Activated T-helper 1 cell treated with anti-CD3 and anti-CD28 coated beads, Interleukin-12 subunit alpha, Interleukin-12 subunit beta, Interleukin-2, Interleukin-4 antibody, amounts not matched to agents 30 ng/mL and 10 ng/mL and 1 ng/mL, durations not matched to agents 14 hours and 24 hours and 36 hours (primary cell): ENCODE measurements at places on chromosomes 11 and 22. TPM values are rescaled to one million over a fixed set of nuclear protein-coding genes. Genes with fewer than 3 reads are reported as not detected.

DNA sequence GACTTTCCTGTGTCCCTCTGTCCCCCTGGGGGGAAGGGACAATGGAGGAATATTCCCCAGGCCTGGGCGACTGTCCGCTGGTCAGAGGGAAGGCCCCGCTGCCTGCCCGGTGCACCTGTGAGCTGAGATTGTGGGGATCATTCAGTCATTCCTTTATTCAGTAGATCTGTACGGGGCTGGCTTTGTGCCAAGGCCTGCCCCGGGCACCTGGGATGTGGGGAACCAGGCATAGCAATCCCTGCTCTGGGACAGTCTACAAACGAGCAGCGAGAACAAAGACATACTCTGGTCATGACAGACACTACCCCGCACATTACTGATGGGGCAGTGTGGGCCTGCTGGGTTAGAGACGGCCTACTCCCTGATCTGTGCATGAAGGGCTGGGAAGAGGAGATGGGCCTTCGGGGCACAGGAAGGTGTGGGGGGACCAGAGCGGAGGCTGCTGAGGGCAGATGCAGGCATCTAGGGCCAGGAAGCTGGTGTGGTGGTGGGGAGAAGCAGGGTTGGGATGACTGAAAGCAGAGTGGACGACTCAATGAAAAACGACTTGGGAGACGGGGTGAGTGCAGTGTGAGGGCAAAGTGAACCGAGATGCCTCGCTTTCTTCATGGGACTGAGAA lies 1.8 kb upstream of the MYO7A start:
- H3K27me3 ChIP-seq = peaks cover 4% of the 10 kb centered on the region
- H3K27ac ChIP-seq = no peak overlapping the region
- peaks cover 5% of the 10 kb centered on the region for H3K4me1 ChIP-seq
- no peak overlapping the region for H3K4me3 ChIP-seq

Gene GPHA2
- not detected in 2 replicates for total RNA-seq

Gene SLC17A6
- total RNA-seq = not detected in 2 replicates

Gene RHOD
- 0.39 and 0.44 TPM in 2 replicates for total RNA-seq

Gene PACS1
- 80.4 and 89.5 TPM in 2 replicates for total RNA-seq

Gene RNF141
- 12.4 and 13.2 TPM in 2 replicates for total RNA-seq

GRCh38 chr11:112163875-112164685 lies at the start of gene IL18:
Gene IL18, minus strand, starts transcription at chr11:112164094. Its CDS starts 9,041 bp downstream, at chr11:112155053.
- H3K4me1 ChIP-seq = peaks cover 8% of the 10 kb centered on the region
- peak within 1 kb of the TSS; percentile 55 for H3K4me3 ChIP-seq
- H3K27ac ChIP-seq = no peak within 1 kb of the TSS
- H3K27me3 ChIP-seq = peaks cover 16% of the 10 kb centered on the region

DNA sequence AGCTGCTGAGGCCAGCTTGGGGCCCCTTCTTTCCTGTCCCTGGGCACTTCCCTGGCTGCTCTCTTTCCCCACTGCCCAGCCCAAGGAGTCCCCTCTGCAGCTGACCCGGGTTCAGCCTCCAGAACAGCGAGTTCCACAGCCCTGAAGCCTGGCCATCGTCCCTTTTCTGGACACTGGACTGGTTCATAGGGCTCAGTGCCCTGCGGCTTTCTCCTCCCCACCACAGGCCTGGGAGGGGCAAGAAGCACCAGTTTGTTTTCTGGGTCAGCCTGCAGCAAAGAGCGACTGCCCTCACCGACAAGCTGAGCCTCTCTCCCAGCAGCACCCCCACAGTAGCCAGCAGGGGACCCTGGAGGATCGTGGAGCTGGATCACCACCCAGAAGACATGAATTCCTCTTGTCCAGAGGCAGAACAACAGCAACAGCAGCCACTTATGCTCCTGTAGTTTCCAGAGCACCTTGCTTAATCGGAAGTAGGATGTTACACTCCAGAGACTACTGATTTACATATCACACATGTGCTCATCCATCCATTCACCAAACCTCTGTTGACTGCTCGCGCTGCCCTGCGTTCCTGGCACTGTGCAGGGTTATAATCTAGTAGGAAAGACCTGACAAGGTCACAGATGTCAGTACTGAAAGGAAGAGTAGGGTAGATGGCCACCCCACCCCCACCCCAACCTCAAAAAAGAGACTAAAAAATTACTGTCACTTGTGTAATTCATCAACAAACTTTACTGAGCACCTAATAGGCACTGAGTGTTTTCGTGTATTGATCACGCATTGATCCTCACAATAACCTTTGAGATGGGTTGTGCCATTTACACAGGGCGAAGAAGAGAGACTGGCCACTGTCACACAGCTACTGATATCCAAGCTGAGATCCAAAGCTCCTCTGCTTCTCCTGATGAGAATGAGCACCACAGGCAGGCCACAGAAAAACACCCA lies 13.0 kb upstream of the CXCR5 start:
- peaks cover 51% of the 10 kb centered on the region for H3K4me1 ChIP-seq
- H3K36me3 ChIP-seq = peaks cover 2% of the 10 kb centered on the region
- H3K27me3 ChIP-seq = no peaks in the 10 kb centered on the region
- H3K27ac ChIP-seq = peak overlapping the region; percentile 96
- H3K4me3 ChIP-seq = peak overlapping the region; percentile 75
- no peak for DNase-seq

DNA sequence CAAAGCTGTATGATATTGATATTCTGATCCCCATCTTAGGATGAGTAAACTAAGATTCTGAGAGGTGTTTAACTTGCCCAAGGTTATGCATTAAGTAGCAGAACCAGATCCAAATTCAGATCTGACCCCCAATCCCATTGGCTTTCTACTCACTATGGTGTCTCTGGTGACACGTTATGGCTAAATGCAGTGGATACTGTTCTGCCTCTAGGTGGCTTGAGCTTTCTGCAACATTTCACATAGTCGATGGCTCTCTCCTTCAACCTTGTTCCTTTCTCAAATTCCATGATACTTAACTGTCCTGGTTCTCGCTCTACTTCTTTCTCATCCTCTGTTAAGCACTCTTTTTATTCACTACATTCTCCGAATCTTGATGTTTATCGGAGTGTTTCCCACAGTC lies 9.4 kb downstream of the C11orf97 start:
- H3K4me3 ChIP-seq = no peak overlapping the region
- no peaks in the 10 kb centered on the region for H3K36me3 ChIP-seq
- peaks cover 24% of the 10 kb centered on the region for H3K27me3 ChIP-seq
- H3K4me1 ChIP-seq = no peaks in the 10 kb centered on the region

GRCh38 chr11:123111465-123111864 lies 49.5 kb upstream of the HSPA8 start:
- H3K4me3 ChIP-seq = no peak overlapping the region
- H3K4me1 ChIP-seq = no peaks in the 10 kb centered on the region
- no peak overlapping the region for H3K27ac ChIP-seq
- peaks cover 22% of the 10 kb centered on the region for H3K27me3 ChIP-seq
- no peaks in the 10 kb centered on the region for H3K36me3 ChIP-seq
- DNase-seq = no peak

Gene B3GAT1
- total RNA-seq = 0.13 and 0.39 TPM in 2 replicates

Gene HTR3A
- total RNA-seq = not detected in 2 replicates

DNA sequence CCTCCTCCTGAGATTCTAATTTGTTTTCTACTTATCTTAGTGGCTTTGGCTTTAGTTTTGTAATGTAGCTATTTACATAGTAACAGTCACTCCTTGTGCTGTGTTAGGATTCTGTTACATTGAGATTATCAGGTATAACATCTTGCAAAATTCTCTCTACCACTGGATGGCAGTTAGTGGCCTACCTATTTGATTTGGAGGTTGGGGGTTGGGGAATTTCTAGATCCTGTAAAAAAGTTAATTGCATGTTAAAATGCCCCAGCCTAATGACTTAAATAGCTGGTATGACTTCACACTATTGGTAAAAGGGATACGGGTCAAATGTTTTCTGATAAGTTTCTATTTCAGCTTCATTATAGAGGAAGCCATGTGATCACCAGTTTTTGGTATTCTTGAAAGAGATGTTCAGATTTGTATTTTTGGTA lies 2.8 kb downstream of the GRK3 start:
- no peak for DNase-seq
- H3K4me1 ChIP-seq = peaks cover 83% of the 10 kb centered on the region
- H3K4me3 ChIP-seq = peak overlapping the region; percentile 94
- no peaks in the 10 kb centered on the region for H3K27me3 ChIP-seq

DNA sequence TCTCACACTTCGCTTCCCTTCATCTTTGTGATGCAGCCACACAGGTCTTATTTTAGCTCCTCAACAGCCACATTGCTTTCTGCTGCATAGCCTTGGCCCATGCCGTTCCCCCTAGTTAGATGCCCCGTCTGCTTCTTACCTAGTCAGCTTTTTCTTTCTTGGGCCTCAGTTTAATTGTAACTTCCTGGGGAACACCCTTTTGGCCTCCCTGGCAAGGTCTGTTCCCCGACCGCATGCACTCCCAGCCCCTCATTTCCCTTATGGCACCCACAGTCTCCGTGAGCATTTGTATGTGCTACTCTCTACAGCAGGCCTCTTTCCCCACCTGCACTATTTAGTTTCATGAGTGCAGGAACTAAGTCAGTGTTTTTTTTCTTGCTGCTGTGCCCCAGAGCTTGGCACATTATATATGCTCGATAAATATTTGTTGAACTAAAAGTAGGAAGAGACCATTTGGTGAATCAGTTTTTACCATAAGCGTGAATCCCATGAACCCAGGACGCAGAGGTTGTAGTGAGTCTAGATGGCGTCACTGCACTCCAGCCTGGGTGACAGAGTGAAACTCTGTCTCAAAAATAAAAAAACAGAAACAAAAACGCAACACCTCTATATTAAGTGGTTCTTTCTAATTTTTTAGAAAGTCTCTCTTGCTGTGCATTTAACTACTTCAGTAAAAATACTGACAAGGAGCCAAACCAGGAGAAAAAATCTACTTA lies 38.5 kb downstream of the TNRC6B start:
- no peak for DNase-seq
- H3K4me1 ChIP-seq = peaks cover 67% of the 10 kb centered on the region
- H3K27ac ChIP-seq = peak overlapping the region; percentile 76
- peaks cover 4% of the 10 kb centered on the region for H3K36me3 ChIP-seq
- H3K27me3 ChIP-seq = no peaks in the 10 kb centered on the region
- H3K4me3 ChIP-seq = peak overlapping the region; percentile 49

DNA sequence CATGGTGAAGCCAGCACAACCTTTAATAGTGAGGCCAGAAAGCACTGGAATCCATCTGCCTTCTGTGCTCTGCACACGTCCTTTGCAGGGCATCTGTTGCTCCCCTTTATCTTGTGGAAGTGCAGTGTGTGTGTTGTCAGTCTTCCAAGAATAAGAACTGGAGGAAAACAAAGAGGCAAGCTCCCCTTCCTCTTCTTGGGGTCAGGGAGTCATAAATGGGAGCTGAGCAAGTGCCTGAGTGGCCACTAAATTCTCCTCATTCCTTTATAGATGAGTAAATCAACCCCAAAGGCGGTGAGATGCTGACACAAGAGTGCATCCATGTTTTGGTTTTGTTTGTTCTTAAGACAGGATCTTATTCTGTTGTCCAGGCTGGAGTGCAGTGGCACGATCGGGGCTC lies 38.3 kb downstream of the WT1 start:
- no peak for DNase-seq
- no peaks in the 10 kb centered on the region for H3K4me1 ChIP-seq
- peaks cover 8% of the 10 kb centered on the region for H3K27me3 ChIP-seq
- H3K27ac ChIP-seq = no peak overlapping the region
- H3K4me3 ChIP-seq = no peak overlapping the region
- no peaks in the 10 kb centered on the region for H3K36me3 ChIP-seq

- H3K4me1 ChIP-seq = peaks cover 27% of the 10 kb centered on the region
- peaks cover 5% of the 10 kb centered on the region for H3K27me3 ChIP-seq
- no peak for DNase-seq
- H3K36me3 ChIP-seq = peaks cover 3% of the 10 kb centered on the region
- no peak overlapping the region for H3K27ac ChIP-seq
Observed at GRCh38 chr11:35104655-35105054, 34.3 kb upstream of the CD44 start.

GRCh38 chr22:38607680-38608079 lies 37.7 kb upstream of the DMC1 start:
- H3K36me3 ChIP-seq = no peaks in the 10 kb centered on the region
- no peak for DNase-seq
- H3K4me1 ChIP-seq = no peaks in the 10 kb centered on the region

Gene GTSE1
- total RNA-seq = 39.0 and 39.9 TPM in 2 replicates

DNA sequence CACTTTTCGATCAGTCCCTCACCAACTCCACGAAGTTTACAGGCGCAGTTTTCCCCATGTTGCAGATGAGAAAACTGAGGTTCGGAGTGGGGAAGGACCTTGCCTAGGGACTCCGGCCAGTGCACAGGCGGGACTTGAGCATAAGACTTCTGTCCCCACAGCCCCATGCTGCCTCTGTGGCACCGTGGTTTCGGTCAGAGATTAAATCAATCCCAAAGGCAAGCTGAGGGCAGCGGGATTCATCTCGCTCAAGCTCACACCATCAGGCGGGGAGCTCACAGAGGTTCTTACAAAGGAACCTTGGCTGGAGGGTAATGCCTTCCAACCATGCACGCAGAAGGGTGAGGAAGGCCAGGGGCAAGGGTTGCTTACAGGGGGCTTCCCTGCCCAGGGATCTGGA lies 115.5 kb downstream of the PHF21B start:
- no peak overlapping the region for H3K4me3 ChIP-seq
- no peak overlapping the region for H3K27ac ChIP-seq
- H3K4me1 ChIP-seq = no peaks in the 10 kb centered on the region
- no peaks in the 10 kb centered on the region for H3K27me3 ChIP-seq
- H3K36me3 ChIP-seq = no peaks in the 10 kb centered on the region

Gene ART1
- not detected in 2 replicates for total RNA-seq

Gene PIK3C2A
- total RNA-seq = 31.7 and 31.8 TPM in 2 replicates

DNA sequence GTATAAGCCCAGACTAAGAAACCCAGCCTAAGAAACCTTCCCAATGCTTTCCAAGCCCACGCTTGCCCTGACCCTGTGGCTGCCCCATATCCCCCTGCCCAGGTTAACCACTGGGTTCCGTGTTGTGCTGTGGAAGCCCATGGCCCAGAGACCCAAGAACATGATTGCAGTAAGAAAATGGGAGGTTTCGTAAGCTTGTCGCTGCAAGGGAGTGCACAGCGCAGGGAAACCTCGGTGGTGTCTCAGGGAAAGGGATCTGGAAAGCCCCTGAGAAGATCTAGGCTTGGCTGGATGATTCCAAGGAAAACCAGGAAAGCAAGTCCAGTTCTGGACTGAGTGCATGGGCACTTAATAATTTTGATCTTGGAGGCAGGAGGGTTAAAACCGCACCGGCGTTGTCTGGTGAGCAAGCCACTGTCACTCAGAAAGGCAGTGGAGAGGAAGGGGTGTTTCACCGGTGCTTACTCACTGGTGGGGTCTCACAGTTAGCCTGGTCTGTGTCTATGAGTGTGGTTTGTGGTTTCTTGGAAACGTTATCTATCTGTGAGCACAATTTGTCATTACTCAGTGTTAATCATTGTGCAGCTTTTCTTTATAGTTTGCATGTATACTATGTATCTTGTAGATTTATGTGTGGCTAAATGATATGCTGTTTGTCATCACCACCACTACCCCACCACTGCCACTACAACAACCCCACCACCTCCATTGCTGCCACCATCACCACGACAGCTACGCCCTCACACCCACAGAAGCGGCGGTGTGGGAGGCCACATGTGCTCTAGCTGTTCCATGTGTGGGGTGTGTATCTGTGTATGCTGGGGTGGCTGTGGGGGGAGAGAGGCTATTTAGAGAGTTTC lies 53.3 kb upstream of the PRDM11 start:
- H3K36me3 ChIP-seq = no peaks in the 10 kb centered on the region
- no peak for DNase-seq
- peaks cover 13% of the 10 kb centered on the region for H3K4me1 ChIP-seq
- H3K27ac ChIP-seq = no peak overlapping the region

Gene ZNF215
- 1.8 and 2.1 TPM in 2 replicates for total RNA-seq
